ENCODE measurements at places on chromosomes 6 and 20.
A peak's percentile ranks its signal among the peaks of the same experiment; 100 is the strongest.

- DNase-seq, result no peak
Measured at GRCh38 chr6:139490482-139490881, 116.0 kb upstream of the CITED2 start.

DNA sequence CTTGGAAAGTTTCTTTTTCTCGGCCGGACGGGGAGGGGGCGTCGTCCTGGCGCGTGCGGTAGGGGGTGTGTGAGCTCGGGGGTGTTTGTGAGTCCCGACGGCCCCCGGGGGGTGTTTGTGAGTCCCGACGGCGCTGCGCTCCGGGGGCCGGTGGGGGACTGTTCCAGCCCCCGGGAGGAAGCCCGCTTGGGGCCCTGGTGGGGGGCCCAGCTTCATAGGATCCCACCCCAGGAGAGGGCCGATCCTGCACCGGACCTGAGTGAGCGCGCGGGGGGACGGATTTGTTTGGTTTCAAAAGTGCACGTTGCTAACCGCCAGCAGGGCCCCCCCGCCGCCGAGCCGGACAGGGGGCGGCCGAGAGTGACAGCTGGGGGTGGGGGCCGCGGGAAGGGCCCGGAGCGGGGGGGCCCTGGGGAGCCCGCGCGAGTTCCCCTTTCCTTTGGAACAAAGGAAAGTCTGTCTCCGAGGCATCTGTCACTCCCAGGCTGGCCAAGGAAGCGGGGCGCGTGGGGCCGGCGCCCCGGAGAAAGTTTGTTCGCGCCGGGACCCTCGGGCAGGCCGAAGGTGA, 485 bp downstream of the TGIF2 start:
- DNase-seq, result peak; percentile 43

DNA sequence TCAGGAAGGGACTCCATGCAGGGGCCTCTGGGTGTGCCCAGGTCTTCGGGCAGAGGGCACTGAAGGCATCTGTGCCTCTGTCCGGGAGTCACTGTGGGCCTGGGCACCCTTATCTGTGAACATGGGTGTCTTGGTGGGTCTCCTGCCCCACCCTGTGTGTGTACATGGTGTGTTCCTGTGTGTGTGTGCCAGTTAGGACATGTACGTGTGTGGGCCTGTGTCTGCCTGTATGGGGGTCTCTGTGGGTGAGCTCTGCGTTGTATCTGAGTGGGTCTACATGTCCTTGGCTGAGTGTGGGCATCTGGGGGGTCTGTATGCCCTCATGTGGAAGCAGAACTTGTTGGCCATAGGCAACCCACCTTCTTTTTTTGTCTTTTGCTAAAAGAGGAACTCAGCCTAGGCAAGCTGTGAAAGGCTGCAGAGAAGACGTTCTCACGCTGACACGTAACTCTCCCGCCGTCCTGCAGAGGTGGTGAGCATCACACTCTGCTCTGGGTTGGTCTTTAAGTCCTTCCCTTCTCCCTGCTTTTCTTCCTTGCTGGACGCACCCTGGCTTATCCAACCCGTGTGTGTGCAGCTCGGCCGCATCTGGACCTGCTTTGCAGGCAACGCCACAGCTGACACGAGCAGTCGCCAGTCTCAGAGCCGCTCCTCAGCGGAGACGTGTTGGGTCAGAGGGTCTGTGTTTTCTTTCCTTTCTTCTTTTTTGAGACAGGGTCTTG, 532 bp upstream of the NPBWR2 start:
- DNase-seq, result no peak

GRCh38 chr20:50980851-50981713, 22.5 kb downstream of the MOCS3 start:
- DNase-seq, result peak; percentile 52

DNA sequence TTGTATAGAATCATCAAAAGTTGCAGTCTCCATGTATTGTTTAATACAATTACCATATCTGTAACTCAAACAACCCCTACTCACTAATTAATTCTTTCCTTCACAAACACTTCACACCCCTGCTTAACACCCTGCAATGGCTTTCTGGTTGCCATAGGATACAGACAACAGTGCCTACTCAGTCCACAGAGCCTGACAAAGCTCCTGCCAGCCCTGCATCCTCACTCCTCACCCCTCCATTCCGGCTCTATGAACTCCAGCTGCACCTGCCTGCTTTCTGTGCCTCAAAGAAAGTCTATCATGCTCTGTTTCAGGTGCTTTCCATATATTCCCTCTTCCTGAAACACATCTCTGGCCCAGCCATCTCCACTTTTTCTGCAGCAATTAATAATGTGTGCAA, 253.4 kb downstream of the HACE1 start:
- DNase-seq, result no peak

DNA sequence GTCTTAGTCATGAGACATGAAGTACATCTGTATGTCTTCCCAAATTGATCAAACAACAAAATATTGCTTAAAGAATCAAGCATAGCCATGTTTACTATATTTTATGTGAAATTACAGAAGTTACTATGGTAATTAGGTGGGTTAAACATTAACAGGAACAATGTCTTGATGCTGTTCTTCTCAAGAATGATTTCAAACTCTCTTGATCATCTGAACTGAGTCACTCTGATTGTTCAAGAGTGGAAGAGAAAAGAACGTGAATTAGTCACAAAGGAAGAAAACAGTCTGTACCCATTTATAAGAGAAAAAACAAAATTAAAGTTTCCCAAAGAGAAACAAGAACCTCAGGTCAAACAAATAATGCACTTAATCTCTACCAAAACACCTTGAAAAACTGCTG, 62.2 kb upstream of the NUP153 start:
- DNase-seq, result no peak

DNA sequence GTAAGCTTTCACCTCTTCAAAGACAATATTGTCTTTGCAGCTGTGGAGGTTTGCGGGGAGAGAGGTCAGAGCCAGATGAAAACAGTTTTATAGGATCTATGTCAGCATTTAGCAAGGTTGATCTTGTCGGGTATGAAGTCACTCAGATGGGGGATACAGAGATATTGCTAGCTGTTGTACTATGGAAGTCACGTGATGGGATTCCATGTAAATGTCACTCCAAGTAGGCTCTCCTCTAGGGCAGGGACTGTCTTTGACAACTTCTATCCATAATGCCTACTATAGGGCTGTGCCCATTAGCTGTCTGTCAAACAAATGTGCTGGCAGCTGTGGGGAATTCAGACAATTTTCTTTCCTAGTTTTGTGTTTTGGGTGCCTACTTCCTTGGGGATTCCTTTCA, 54.8 kb downstream of the HECA start:
- no peak for DNase-seq

Data from muscle of arm (tissue), 14 donors.